Myometrial cell (primary cell): ENCODE measurements at places on chromosomes 5 and 9. TPM values are rescaled to one million over a fixed set of nuclear protein-coding genes. Genes with fewer than 3 reads are reported as not detected.

INSL6 gene
- total RNA-seq: not detected in 2 replicates

SLC36A3 gene
- total RNA-seq: not detected in 2 replicates

MED22 gene
- total RNA-seq: 13.6 and 17.0 TPM in 2 replicates

SLC45A2 gene
- not detected in 2 replicates for total RNA-seq

FLT4 gene
- total RNA-seq: 0.18 TPM in 1 of 2 replicates, not detected in the other

TOR2A gene
- total RNA-seq: 16.0 and 23.4 TPM in 2 replicates

IFNA2 gene
- total RNA-seq: not detected in 2 replicates

CER1 gene
- not detected in 2 replicates for total RNA-seq

FABP6 gene
- not detected in 2 replicates for total RNA-seq

PCDHB10 gene
- 0.58 TPM in 1 of 2 replicates, not detected in the other for total RNA-seq

CTXN3 gene
- total RNA-seq: not detected in 2 replicates

DCP2 gene
- total RNA-seq: 14.7 and 39.7 TPM in 2 replicates
